ENCODE measurements at places on chromosomes 6 and 20.

GRCh38 chr20:14673164-14673563 lies 335.8 kb upstream of the FLRT3 start:
- no peak for DNase-seq

- no peak for DNase-seq
These were observed 13.4 kb downstream of the MTFR2 start for GRCh38 chr6:136236466-136237293.

GRCh38 chr20:34431168-34431567 lies 68.1 kb downstream of the ITCH start:
- no peak for DNase-seq

DNA sequence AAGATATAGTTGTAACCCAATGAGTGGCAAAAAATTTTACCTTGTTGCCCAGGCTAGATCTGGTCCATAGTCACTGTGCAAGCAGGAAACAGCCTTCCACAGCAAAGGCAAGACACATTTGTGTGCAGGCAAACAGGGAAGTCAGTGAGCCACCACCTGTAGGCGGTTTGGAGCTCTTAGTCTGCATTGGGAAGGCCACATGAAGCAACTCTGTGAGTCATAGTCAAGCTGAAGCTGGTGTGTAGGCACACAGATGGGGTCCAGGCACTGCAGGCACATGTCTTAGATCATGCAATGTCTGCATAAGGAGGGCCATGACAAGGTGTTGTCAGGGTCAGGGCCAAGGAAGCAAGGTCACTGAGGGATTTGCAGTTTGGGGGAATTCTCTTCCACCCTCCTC lies 543.2 kb upstream of the EPHA7 start:
- DNase-seq, result no peak

- no peak for DNase-seq
These were observed 46.6 kb downstream of the HDAC2 start for GRCh38 chr6:113924312-113924723.

- DNase-seq, result no peak
These were observed 1.7 kb downstream of the CDC25B start for GRCh38 chr20:3797592-3798372.

- peak; percentile 67 for DNase-seq
These were observed 10.3 kb upstream of the TULP1 start for GRCh38 chr6:35522660-35523658.

- no peak for DNase-seq
These were observed 59.7 kb upstream of the SAMD3 start for GRCh38 chr6:130282234-130282995.

- peak; percentile 24 for DNase-seq
These were observed 164.1 kb upstream of the SALL4 start for GRCh38 chr20:51966296-51966971.

GRCh38 chr20:50819349-50819748 lies 24.5 kb downstream of the BCAS4 start:
- no peak for DNase-seq

DNA sequence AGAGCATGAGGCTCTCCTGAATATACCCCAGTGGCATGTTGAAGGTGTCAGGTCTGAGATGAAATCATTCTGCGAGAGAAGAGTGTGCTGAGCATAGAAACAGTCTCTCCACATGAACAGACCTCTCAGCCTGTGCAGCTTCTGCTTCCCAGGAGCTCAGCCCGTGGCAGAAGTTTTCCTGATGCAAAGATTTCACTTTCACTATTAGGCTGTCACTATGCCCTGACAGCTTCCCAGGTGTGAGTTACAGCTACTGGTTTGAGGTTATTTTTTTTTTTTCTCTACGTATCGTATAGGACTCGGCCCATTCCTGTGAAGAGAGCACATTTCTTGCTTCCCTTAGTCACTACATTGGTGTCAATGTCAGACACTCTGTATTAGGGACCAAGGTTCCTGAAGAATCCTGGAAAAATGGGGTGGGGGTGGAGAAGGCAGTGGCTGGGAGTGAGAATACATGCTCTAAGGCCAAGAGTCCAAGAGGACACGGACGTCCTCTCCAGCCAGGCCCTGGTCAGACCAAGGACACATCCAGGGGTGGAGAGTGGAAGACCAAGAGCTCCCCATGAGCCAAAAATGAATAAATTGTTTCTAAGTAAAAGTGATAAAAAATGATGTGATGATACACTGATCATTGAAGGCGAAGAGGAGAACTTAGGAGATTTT lies 121.2 kb upstream of the AKAP12 start:
- no peak for DNase-seq

All from NCI-H1417 (cell line).